ENCODE measurements at places on chromosomes 11 and 22.
A peak's percentile ranks its signal among the peaks of the same experiment; 100 is the strongest.

DNA sequence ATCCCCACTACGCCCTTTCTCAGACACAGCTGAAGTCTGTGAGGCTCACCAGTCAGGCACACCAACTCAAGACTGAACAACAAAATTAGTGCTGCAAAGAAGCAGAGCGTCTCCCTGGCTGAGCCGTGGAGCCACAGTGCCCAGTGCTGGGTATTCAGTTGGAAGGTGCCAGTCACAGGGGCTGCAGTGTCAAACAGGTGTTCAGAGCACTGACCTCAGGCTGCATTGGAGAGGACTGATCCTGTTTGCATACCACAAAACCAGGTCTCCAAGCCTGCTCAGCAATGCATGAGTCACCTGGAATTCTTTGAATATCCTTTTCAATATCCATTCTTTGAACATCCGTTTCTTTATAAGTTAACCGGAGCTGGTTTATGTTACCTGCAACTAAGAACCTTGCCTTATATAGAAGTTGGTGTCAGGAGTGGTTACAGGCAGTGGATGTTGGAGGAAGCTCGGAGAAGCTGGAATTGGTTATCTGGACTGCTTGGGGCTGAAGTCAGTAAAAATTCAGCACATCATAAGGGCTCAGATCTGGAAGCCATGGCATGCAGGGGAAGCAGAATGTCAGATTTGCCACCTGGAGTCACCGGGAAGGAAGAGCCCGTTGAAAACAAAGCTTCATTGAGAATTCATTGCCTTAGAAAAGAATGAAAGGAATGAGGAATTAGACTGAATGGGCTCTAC, 30.3 kb downstream of the PDGFB start:
- no peak for DNase-seq

GRCh38 chr11:61055776-61056175, 46.5 kb upstream of the CD5 start:
- DNase-seq = no peak

DNA sequence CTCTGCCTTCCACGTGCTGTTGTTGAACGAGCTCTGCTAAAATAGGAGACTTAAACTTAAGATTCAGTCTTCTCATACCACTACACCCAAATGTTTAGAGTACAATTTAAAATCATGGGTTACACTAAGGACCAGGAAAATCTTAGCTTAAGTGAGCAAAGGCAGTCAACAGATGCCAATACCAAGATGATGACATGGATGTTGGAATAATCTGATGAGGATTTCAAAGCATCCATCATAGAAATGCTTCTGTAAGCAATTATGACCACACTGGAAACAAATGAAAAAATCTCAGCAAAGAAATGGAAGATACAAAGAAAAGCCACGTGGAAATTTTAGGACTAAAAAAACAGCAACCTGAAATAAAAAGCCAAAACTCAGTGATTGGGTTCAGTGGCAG, 109.8 kb downstream of the ATXN10 start:
- DNase-seq = no peak

GRCh38 chr11:86938900-86939880, 16.0 kb downstream of the FZD4 start:
- no peak for DNase-seq

GRCh38 chr11:130066338-130066737, 3.4 kb upstream of the APLP2 start:
- no peak for DNase-seq

DNA sequence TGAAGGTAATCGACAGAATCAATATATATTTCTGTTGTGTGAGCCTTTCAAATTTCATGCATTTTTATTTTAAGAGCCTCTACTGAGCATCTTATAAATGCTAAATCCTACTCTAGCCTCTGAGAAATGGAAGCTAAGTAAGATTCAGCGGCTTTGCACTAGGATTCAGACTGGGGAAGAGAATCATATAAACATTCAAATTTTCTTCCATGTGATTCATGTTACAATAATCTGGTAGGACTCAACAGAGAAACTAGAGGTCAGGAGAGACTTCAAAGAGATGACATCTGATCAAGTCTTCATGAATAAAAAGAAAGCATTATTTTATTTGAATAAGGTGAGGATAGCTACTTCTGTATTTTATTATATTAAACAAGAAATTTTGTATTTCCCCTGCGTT, 538.9 kb downstream of the DLG2 start:
- no peak for DNase-seq

GRCh38 chr11:93822359-93822758, 28.1 kb downstream of the VSTM5 start:
- DNase-seq = no peak

DNA sequence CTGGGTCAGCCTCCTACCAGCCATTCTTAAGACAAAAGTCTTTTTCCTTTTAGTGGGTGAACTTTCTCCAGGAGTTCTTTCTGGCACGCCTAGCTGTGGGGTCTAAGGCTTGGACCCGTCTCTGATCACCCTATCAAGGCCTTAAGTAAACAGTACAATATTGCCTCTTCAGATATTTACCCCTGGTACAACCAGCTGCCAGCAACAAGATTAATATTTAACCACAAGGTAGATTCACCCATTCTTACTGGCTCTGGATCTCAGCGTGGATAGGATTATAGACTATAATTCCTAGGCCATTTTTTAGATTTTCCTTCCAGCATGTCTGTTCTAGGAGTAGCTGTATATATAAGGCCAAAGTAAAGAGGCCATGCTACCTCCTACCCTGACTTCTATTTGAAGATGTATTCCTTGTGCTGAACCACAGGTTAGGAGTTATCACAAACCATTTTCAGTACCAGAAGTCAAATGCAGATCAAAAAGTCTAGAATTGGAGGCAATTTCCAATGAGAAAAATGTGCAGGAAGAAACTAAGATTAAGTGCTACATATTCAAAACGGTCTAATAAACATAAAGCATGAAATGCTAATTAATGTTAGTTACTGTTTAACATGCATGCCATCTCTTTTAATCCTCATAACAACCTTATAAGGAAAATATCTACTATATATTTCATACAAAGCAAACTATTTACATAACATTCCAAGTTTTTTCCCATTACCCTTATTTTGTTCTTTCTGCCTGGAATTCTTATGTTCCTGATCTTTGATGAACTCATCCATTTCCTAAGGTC, 110.0 kb upstream of the SYN3 start:
- DNase-seq = no peak

DNA sequence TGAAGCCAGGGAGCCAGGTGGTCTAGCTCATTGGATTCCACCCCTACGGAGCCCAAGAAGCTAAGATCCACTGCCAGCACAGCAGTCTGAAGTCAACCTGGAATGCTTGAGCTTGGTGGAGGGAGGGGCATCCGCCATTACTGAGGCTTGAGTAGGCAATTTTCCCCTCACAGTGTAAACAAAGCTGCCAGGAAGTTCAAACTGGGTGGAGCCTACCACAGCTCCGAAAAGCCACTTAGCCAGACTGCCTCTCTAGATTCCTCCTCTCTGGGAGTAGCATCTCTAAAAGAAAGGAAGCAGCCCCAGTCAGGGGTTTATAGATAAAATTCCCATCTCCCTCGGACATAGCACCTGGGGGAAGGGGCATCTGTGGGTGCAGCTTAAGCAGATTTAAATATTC, 620.3 kb downstream of the NELL1 start:
- DNase-seq = no peak

DNA sequence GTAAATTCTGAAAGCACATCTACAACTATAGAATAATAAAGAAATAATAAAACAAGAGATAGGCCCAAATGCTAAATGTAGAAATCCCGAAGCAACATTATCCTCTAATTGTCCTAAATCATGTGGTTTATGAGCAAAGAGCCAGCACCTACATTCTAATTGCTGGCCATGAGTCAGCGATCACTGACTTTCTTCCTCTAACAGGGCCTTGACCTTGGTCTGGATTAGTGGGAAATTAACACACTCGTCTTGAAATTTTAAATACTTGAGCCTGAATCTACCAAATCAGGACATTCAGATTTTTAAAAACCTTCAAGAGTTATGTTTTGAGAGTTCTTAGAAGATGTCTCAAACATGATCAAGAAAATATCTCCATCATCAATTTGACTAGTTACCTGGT, 727.6 kb downstream of the METTL15 start:
- no peak for DNase-seq

GRCh38 chr22:49353235-49353634, 474.4 kb downstream of the BRD1 start:
- no peak for DNase-seq

DNA sequence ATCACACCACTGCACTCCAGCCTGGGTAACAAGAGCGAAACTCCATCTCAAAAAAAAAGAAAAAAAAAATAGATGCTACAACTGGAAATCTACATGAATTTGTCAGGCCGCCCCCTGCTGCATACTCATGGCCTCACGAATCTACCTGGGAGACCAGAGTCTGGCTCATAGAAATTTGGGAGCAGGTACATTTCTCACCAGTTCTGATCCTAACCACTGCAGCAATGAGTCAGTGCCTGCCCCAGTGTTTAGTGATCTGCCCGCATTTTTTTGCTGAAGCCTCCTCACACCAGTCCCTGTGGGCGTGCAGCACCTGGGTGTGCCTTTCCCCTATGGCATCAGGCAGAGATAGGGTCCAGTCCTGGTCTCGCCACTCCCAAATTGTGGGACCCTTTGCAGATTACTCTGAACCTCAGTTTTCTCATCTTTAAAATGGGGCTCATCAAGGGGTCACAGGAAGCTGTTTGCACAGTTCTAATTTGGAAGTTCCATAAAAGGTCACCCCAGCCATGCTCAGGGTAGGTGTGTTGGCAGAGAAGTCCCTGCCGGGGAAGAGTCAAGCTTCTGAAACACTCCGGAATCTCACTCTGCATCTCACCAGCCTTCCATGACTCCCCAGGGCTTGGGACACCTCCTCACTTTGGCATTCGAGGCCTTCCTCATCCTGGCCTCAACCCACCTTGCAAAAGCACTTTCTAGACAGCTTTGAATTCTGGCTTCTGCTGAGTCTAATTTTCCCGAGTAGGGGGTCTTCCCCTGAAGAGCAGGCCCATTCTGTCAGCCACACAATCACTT, 39.3 kb upstream of the LINC01488 start:
- DNase-seq = peak; percentile 11

GRCh38 chr11:88307749-88308425, 29.6 kb downstream of the CTSC start:
- DNase-seq = no peak

DNA sequence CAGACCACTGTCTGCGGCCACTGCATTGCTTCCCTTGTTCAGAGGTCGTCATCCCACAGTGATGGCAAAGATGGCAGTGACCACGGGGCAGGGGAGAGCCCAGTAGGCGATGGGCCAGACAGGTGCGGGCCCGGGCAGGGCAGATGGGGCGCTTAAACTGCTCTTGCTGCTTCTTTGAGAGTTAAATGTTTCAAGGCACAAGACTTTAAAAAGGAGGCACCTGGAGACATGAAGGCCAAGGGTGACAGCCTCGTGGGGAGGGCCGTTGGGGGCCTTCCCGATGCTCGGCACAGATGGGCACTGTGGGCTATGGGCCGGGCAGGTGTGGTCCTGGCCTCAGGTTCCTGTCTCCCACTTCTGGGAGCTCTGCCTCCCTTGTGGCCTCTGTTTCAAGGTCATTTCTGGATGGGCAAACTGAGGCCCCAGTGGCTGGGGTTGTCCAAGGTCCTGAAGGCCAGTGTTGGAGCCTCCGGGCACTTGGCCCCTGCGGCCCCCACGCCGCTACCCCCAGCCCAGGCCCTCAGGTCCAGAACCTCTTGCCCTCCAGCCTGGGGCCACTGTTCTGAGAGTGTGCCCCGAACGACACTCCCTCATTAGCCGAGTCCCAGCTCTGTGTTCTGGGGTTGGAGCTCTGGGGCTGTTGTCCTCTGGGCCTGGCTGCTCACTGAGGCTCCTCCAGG, 16.9 kb upstream of the CCDC188 start:
- no peak for DNase-seq

- no peak for DNase-seq
These were observed 51.3 kb downstream of the MYH9 start for GRCh38 chr22:36336246-36337182.

- DNase-seq = no peak
These were observed 63.5 kb downstream of the ATM start for GRCh38 chr11:108286370-108286769.

- DNase-seq = no peak
These were observed 679 bp upstream of the DPP3 start for GRCh38 chr11:66479394-66480116.

DNA sequence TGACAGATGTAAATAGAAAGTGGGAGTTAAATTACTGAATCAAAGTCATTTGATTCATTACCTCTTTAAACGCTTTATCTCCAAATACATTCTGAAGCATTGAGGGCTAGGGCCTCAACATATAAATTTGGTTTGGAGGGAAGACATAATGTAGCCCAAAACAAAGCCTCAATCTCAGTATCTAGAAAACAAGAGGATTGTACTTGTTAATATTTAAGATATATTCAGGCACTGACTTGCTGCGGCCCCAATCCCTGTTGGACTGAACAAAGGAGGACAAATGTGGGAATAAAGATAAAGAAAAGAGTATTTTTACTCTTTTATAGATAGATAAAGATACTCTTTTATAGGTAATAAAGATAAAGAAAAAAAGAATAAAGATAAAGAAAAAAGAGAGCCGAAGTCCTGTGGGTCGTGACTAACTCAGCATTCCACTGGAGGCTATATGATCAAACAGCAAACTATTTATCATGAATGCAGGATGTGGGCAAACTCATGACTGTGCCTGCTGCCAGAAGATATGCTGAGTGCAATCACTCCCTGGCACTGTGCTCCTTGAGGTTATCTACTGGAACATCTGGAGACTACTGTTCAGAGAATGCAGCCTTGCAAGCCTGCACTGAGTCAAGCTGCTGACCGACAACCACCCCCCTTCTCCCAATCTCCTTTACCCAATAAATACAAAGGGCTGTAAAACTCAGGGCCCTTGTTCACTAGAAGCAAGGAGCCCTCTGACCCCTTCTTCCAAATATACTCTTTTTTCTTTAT, 6.9 kb downstream of the OR10V1 start:
- DNase-seq = no peak

All from stimulated activated CD4-positive, alpha-beta T cell treated with anti-CD3 and anti-CD28 coated beads, Interleukin-4, amount 100 ng/mL, for 24 hours (primary cell).